ENCODE measurements at places on chromosomes 16 and 17.
A peak's percentile ranks its signal among the peaks of the same experiment; 100 is the strongest.

DNA sequence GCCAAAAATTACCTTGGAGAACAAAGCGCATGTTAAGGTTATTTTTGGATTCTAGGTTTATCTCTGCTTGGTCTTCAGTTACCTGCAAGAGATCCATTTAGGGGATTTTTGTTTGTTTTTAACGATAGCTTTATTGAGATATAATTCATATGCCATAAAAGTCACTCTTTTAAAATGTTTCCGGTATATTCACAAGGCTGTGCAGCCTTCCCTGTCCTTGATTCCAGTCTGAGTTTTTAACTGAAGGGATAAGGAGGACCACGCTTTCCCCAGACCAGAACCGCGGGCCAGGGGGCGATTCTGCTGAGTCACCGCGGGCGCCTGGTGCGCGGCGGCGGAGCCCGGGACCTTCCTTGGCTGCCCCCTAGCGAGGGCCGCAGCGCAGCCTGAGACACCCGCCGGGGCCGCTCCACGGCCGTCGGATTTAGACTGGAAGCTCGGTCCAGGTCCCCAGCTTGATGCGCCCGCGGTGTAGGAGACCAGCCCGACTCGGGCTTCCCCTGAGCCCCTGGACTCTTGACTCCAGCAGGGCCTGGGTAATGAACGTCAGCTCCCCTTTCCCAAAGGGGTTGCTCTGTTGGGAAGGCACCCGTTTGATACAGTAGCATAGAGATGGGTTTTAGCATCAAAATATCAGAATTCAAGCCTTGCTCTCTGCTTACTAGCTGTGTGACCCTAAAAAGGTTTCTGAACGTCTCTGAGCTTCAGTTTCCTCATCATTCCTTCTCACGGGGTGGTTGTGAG, 50.0 kb upstream of the STH start:
- DNase-seq: peak; percentile 70

DNA sequence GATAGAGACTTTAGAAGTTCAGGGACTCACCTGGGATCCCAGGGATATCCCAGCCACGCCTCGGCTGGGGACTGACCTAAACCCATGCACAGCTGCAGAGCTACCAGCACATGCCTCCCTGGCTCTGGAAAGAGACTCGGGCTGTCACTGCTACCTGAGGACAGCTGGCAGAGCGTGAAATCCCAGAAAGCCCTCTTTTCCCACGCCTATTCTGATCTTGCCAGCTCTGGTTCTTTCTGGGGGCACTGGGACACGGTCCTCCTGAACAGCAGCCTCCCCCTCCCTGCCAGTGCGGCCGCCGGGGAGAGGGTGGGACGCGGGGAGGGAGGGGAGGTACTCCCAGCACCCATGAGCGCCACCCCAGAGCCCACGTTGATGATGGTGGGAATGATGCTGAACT, 10.8 kb downstream of the P2RX5 start:
- no peak for DNase-seq

DNA sequence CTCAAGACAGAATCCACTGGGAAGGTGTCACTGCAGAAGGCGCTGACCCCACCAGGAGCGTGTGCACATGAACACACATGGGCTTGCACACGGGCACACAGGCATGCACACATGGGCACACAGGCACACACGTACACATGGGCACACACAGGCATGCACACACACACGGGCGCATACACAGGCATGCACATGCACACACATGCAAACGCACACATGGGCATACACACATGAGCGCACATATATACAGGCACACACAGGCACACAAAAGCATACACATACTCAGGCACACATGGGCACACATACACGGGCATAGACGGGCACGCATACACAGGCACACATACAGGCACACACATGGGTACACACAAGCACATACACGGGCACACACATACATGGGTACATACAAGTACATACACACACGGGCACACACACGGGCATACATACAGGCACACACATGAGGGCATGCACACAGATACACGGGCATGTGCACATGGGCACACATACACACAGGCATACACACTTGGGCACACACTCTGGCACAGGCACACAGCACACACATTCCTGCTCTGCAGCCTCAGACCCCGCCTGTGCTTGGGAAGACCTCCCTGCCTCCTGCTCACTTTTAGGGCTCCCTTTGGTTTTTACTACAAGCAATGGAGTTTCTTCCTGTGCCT, 86.8 kb downstream of the ZNF778 start:
- DNase-seq: no peak

DNA sequence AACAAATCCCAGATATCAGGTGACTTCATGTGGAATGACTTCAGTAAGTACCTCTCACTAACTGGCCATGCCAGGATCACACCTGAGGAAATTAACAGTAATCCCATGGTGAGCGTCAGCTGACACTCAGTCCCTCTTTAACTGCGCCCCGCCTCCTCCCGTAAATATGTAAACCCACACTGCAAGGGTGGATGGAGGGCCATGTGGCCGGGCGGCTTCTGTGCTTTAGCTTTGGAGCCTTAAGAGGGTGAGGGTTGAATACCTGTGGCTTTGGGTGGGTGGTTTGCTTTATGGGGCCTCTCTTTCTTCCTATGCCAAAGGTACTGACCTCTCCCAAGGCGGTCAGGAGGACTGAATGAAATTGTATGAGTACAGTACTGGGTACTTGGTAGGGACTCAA, 141.7 kb downstream of the MRM1 start:
- no peak for DNase-seq

GRCh38 chr16:85656351-85657266, 32.1 kb downstream of the GINS2 start:
- no peak for DNase-seq

DNA sequence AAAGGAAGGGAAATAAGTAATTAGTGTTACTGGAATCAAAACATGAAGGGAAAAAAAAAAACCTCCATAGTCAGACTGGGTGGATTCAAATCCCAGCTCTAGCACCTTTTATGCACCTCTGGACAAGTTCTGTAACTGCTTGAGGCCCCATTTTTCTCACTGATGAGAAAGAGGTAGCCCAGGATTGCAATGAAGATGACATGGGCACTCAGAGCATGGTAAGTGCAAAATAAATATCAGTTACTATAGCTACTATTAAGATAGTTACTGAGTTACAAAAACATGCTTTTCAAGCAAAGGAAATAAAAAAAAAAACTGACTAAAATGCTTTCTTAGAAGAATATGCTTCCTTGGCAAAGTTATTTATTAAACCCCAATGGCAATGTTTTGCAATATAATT, 58.8 kb downstream of the CEP95 start:
- DNase-seq: no peak

GRCh38 chr17:57120814-57121213, 35.8 kb downstream of the AKAP1 start:
- no peak for DNase-seq

- DNase-seq: no peak
Measured at GRCh38 chr16:84320511-84320910, 25.8 kb downstream of the WFDC1 start.

- DNase-seq: peak; percentile 90
Measured at GRCh38 chr17:59848778-59849177, 44.0 kb downstream of the TUBD1 start.
